ACHN (cell line): ENCODE measurements at places on chromosomes 2 and 18.

- DNase-seq: no peak
These were observed 10.1 kb upstream of the CCDC138 start for GRCh38 chr2:108776475-108776874.

- DNase-seq: no peak
These were observed 68.9 kb upstream of the RMDN2 start for GRCh38 chr2:37856101-37856751.

- no peak for DNase-seq
These were observed 108.2 kb upstream of the RAB12 start for GRCh38 chr18:8501044-8501443.

DNA sequence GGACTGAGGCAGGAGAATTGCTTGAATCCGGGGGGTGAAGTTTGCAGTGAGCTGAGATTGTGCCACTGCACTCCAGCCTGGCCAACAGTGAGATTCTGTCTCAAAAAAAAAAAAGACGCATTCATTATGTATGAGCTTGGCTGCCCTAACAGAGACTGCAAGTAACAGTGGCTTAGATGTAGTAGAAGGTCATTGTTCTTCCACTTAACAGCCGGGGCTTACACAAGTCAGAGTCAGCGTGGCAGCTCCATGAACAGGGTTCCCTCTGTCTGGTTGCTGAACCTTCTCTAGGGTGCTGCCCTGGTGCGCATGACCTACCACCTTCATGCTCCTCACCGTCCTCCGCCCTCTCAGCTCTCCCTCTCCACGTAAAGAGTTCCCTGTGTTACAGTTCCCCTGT lies 49.1 kb upstream of the IGFBP2 start:
- DNase-seq: no peak

GRCh38 chr2:139439100-139439499 lies 658.9 kb upstream of the NXPH2 start:
- no peak for DNase-seq

DNA sequence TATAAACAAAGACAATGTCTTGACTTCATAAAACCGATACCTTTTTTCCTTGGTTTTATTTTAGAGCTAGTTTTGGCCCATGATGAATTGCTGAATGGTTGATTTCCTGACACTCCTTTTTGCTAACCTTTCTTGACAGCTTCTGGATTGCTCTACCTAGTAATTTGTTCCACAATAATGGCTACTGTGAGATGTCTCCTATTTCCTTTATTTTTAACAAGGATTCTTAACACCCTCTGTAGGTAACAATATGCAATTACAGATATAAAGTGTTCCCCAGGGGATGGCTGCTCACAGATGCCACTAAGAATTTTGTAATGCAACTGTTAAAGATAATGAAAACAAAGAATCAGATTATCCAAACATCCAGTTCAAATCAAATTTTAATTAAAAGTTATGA lies 100.8 kb upstream of the ATP5MC3 start:
- peak; percentile 56 for DNase-seq

DNA sequence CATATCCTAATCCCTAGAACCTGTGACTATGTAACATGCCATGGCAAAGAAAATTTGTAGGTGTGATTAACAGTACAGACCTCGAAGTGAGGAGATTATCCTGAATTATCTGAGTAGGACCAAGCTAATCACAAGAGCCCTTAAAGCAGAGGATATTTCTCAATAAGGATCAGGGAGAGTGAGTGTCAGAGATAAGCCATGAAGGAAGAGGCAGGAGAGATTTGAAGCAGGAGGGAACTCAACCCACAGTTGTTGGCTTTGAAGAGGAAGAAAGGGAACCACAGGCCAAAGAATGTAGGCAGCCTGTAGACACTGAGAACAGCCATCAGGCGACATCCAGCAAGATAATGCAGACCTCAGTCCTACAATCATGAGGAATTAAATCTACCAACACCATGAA lies 229.3 kb downstream of the NBAS start:
- DNase-seq: no peak

DNA sequence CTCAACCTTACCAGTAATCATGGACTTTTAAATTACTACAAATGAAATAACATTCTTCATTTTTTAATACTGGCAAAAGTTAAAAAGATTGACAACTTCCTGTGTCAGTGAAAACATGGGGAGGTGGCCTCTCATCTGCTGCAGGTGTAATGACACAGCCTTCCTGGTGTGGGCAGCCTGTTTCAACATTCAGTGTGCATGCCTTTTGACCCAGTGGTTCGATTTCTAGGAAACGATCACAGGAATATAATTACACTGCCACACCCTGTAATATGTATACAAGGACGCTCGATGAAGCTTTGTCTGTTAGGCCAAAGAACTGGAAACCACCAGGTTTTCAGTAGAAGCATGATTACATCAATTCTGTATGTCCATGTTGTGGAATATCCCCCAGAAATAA lies 68.7 kb downstream of the MTHFD2 start:
- DNase-seq: peak; percentile 31

- DNase-seq: no peak
These were observed 566.4 kb downstream of the ZEB2 start for GRCh38 chr2:143953451-143954030.

- DNase-seq: no peak
These were observed 91.3 kb upstream of the CCDC141 start for GRCh38 chr2:179141206-179141605.

DNA sequence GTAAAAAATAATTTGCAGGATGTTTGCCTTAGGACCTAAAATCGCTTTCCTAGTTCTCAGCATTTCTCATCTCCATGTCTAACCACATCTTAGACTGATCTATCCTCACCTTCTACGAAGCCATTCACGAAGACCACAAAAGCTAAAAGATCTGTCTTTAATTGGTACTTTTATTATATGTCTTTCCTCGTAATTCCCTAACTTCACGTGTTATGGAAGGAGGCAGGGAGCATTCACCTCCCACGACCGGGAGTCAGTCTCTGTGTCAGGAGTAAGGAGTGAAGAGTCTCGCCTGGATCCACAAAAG lies 1.6 kb downstream of the DLGAP1 start:
- DNase-seq: no peak

DNA sequence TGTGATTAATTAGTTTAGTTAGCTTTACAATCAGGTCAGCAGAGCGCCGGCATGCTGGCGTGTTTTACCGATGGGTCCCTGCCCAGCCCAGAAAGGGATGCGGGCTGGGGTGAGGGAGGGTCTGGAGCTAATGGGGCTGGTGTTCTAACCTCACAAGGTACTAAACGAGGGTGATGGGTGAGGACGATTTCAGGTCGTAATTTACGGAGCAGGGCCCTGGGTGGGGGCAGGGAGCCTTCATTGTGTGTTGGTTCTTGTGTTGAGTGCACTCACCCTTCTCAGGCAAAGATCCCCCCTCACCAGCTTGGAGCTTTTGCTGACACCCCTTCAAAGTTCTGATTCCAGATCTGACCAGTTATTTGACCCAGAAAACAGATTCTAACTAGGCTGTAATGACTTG lies 39.5 kb downstream of the PTGR3 start:
- no peak for DNase-seq

DNA sequence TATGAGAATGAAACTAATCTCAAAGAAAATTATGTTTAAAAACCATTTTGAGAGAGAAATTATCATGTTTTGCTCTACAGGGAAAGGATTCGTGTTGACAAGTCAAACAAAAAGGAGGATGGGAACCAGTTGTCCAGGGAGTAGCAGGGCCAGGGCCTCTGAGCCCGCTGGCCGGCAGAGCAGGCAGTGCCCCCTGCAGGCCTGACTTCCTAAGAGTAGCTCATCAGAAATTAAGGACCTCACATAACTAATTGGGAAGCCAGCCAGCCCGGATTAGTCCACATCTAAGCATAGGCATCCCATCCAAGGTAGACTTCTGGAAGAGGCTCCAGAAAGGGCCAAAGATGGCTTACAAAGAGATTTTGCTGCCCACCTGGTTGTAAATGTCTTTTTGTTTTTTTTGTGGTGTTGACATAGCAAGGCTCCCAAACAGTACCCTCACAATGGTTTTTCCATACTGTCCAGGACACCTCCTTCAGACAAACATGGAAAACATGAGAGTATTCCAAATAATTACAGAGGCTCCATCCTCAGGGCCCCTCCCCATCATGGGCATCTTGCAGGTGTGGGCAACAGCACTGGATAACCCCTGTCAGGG lies 241.2 kb upstream of the TANK start:
- DNase-seq: peak; percentile 56

DNA sequence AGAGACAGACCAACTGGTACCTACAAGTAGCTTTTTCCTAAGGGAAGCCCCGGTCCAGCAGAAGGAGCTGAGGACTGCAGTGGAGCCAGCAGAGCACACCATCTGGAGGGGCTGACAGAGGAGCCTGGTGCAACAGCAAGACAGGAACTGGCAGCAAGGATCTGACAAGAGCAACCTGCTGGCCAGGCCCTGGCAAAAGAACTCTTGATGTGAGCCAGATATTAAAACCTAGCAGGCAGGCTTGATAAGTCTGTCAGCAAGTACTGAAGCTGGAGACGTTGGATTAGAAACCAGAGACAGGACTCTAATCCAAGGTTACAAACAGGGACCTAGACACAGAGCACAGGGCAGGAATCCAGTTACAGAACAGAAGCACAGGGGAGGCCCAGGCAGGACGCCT lies 260.7 kb upstream of the MGAT5 start:
- DNase-seq: no peak

- DNase-seq: no peak
These were observed 11.6 kb downstream of the CROCC2 start for GRCh38 chr2:240917684-240918257.

- no peak for DNase-seq
These were observed 75.2 kb downstream of the ZNF516 start for GRCh38 chr18:76419811-76420210.

- no peak for DNase-seq
These were observed 14.0 kb downstream of the USP14 start for GRCh38 chr18:172361-172760.

DNA sequence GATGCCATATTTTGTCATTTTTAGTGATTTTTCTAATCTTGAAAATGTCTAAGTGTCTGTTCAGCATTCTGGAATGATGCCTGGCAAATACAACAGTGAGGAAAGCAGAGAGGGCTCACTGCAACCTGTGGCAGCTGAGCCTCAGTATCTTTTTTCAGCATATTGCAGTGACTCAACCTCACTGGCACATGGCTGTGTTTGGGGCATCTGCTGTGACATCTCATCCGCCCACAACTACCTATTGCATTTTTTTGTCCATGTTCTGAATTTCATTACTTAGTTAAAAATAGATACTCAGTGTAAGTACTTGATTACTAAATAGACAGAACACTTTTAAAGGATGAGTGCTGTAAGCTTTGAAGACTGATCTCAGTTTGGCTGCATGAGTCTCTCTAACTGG lies 10.7 kb downstream of the BABAM2 start:
- DNase-seq: no peak

DNA sequence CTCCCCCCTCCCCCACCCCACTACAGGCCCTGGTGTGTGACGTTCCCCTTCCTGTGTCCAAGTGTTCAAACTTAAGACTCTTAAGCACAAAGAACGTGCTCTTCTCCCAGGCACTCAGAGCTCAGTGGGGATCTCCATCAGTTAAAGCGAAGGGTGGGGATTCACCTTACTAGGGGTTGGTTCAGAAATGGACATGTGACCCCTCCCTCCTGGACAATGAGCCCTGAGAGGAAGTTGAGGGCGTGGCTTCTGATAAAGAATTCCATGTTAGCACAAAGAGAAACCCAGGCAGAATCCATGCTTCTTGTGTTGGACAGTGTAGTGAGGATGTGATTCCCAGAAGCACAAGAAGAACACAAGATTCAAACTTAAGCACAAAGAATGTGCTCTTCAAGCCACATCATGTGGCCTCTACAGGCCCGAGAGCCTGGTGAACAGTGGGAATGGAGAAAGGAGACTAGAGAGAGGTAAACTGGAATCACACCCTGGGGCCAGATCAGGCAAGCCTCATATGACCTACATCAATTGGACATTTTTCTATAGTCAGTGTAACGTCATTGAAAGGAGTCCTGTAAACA lies 78.1 kb upstream of the TTC39C start:
- no peak for DNase-seq

DNA sequence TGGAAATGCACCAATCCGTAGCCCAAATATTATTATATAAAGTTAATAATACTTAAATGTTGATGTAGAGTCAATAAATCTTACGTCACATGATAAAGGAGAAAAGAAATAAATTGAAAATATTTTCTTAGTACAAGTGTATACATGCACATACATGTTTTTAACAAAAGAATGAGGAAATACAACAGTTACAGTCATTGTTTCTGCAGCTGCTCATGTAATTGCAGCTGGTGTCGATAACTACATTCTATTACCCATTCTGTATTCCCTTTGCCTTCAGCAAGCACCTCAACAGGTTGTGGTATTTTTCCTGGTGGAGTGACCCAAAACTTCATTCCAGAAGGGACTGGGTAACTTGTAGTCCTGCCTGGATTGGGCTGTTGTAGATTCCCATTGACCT lies 377.8 kb upstream of the FSIP2 start:
- no peak for DNase-seq

- no peak for DNase-seq
These were observed 155.3 kb downstream of the UXS1 start for GRCh38 chr2:106038601-106039375.

GRCh38 chr2:88545118-88545517 lies 82.1 kb downstream of the EIF2AK3 start:
- DNase-seq: peak; percentile 49

GRCh38 chr18:34710458-34710914 lies 388 bp downstream of the DTNA start:
- DNase-seq: no peak

DNA sequence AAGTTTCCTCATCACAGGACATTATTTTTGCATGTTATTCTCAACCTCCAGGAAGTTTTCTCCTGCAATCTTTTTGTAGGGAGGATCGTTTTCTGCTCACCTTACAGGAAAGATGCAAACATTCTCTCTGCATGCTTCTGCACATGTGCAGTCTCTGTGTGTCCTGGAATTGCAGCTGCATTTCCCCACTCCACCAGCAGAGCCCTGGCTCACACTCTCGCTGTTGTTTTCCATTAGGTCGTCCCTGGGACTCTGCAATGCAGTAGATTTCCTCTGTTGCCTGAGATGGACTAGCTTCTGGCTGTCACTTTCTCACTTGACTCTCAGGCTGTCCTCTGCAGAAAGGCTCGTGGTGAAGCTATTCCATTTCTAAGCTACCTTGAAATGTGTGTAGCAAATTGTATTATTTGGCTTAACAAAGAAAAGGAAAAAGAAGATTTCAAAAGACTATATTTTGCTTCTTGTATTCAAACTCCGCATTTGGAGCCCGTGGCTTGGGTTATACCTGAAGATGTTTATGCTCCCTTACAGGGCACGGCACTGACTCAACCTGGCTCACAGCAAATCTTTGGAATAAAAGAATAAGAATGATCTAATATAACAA lies 346.7 kb downstream of the RAD51AP2 start:
- peak; percentile 36 for DNase-seq
